Smooth muscle cell of the coronary artery (primary cell): ENCODE measurements at places on chromosomes 5 and 9. TPM values are rescaled to one million over a fixed set of nuclear protein-coding genes. Genes with fewer than 3 reads are reported as not detected.

Gene HTR4
- 0.08 TPM in 1 of 2 replicates, not detected in the other for total RNA-seq

Gene COL23A1
- total RNA-seq = under 0.01 and 0.08 TPM in 2 replicates

Gene RUSC2
- total RNA-seq = 9.1 and 21.3 TPM in 2 replicates

Gene NR2F1-AS1
- 16.0 and 24.2 TPM in 2 replicates for total RNA-seq

Gene TJP2
- 37.8 and 42.7 TPM in 2 replicates for total RNA-seq

Gene ITGA1
- 10.2 and 48.3 TPM in 2 replicates for total RNA-seq

Gene SPINK13
- total RNA-seq = not detected in 2 replicates

Gene QRFP
- total RNA-seq = not detected in 2 replicates

Gene RPL12
- total RNA-seq = 897 and 1,601 TPM in 2 replicates

Gene TNFSF8
- not detected in 2 replicates for total RNA-seq

Gene TLX3
- not detected in 2 replicates for total RNA-seq

Gene SAXO1
- total RNA-seq = under 0.01 and 0.08 TPM in 2 replicates

Gene ROPN1L
- total RNA-seq = 0.15 TPM in 1 of 2 replicates, not detected in the other

Gene CER1
- not detected in 2 replicates for total RNA-seq

Gene ZNF454
- 1.4 and 2.8 TPM in 2 replicates for total RNA-seq

Gene ARHGAP26
- 4.6 and 19.4 TPM in 2 replicates for total RNA-seq

Gene NOXA1
- 0.38 and 0.47 TPM in 2 replicates for total RNA-seq

Gene TRAF2
- total RNA-seq = 6.7 and 9.3 TPM in 2 replicates

Gene DDX4
- not detected in 2 replicates for total RNA-seq
